ENCODE measurements at places on chromosomes 4 and X. TPM values are rescaled to one million over a fixed set of nuclear protein-coding genes. Genes with fewer than 3 reads are reported as not detected.

DNA sequence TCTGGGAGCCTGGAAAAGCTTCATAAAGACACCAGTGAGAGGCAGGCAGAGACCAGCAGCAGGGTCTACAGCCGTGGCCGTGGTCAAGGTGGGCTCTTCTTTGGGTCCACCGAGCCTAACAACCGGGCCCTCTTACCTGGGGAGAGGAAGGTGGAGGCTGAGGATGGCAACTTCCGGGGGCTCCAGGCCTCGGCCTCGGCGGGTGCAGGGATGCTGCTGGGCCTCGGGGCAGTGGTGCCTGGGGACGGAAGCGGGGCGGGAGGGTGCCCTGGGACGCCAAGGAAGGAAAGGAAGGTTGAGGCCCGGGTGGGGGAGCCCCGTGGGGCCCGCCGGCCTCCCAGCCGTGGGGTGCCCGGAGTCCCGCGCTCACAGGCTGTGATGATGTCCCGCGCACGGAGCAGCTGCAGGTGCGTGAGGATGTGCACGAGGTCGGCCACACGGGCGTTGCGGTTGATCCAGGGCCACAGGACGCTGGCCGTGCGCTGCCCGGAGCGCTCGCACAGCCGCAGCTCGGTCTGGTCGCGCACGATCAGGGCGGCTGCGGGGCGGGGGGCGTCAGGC is 561 bp downstream of the IRAK1 start:
- no peak for DNase-seq
- H3K27ac ChIP-seq, result peak overlapping the region; percentile 75
- H3K4me3 ChIP-seq, result peak overlapping the region; percentile 47
- no peaks in the 10 kb centered on the region for H3K27me3 ChIP-seq
- H3K4me1 ChIP-seq, result no peaks in the 10 kb centered on the region
- H3K36me3 ChIP-seq, result peaks cover 11% of the 10 kb centered on the region

DNA sequence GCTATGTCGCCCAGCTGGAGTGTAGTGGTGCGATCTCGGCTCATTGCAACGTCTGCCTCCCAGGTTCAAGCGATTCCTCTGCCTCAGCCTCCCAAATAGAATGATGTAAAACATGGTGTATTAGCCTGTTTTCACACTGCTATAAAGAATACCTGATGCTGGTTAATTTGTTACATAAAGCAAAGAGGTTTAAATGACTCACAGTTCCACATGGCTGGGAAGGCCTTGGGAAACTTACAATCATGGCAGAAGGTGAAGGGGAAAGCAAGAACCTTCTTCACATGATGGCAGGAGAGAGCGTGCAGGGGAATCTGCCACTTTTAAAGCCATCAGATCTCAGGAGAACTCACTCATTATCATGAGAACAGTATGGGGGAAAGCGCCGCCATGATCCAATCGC is 1191.8 kb downstream of the ARAP2 start:
- no peak for DNase-seq
- no peak overlapping the region for H3K27ac ChIP-seq
- no peak overlapping the region for H3K4me3 ChIP-seq
- H3K36me3 ChIP-seq, result no peaks in the 10 kb centered on the region

GRCh38 chr4:8315435-8316250 is 46.1 kb downstream of the HTRA3 start:
- no peaks in the 10 kb centered on the region for H3K36me3 ChIP-seq
- peak overlapping the region; percentile 39 for H3K27ac ChIP-seq

DNA sequence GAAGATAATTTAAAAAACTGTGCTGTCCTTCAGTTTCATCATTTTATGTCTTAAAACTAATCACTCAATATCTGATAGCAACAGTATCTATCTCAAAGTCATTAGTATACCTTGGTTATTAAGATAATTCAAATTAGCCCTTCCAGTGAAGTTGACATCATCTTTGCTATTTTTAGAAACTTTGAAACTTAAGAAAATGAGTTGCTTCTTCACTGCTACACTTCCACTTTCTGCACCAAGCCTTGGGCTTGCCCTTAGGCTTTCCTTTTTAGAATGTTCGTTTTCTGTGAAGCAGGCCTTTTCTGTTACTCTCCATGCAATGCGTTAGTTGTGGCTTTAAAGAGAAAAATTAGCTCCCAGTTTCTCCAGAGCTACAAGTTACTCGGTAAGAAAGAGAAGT is 4.4 kb upstream of the VAMP7 start:
- no peak overlapping the region for H3K27ac ChIP-seq
- H3K27me3 ChIP-seq, result no peaks in the 10 kb centered on the region
- H3K36me3 ChIP-seq, result no peaks in the 10 kb centered on the region
- no peak for DNase-seq

DNA sequence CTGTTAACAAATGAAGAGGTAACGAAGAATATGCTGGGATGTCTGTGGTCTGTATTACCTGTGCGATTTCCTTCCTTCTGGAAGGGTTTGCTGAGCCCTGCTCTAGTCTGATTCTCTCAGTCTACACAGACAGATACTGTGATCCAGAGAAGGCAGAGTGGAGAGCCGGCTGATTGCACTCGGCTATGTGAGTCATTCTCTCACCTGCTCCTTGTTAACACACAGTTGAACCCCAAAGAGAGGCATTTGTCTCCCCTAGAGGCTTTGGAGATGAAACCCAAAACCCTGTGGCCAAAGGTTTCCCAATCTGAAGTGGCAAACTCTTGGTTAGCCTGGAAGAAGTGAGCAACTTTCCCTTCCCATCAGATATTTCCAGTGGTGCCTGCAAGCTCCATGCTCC is 78.1 kb upstream of the GPC4 start:
- no peaks in the 10 kb centered on the region for H3K36me3 ChIP-seq
- H3K4me3 ChIP-seq, result no peak overlapping the region
- H3K27ac ChIP-seq, result no peak overlapping the region
- H3K27me3 ChIP-seq, result no peaks in the 10 kb centered on the region
- H3K4me1 ChIP-seq, result no peaks in the 10 kb centered on the region

DNA sequence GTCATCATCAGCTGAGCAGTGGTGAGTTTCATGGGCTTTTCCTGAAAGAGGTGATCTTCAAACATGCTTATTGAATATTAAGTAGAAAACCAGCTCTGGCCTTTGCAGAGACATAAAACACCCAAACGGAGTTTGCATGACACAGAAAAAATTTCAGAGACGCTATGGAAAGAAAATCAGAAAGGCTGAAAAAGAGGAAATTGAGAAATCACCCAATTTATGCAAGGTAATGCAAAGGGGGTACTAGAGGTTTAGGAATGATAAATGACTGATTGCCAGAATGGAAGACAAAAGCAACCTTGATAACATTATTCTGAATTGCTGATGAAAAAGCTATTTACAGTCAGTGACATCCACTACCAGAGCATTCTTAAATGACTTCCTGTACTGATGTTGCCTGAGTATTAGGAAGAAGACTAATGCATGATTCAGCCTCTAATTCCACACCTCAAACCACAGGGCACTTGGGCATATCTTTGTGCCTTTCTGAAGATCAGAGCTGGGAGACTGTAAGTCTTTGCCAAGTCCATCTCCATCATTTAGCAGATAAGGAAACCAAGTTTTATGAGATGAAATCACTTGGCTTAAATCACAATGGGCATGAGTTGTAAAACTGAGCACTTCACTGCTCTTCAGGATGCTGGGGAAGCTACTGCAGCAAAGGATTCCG is 565.7 kb downstream of the PPARGC1A start:
- no peak overlapping the region for H3K27ac ChIP-seq
- no peak overlapping the region for H3K4me3 ChIP-seq
- H3K36me3 ChIP-seq, result no peaks in the 10 kb centered on the region
- DNase-seq, result no peak
- H3K27me3 ChIP-seq, result no peaks in the 10 kb centered on the region

GRCh38 chr4:184074677-184075388 is 142.8 kb downstream of the ENPP6 start:
- H3K36me3 ChIP-seq, result no peaks in the 10 kb centered on the region
- H3K27ac ChIP-seq, result no peak overlapping the region
- H3K4me3 ChIP-seq, result no peak overlapping the region
- H3K27me3 ChIP-seq, result no peaks in the 10 kb centered on the region

DNA sequence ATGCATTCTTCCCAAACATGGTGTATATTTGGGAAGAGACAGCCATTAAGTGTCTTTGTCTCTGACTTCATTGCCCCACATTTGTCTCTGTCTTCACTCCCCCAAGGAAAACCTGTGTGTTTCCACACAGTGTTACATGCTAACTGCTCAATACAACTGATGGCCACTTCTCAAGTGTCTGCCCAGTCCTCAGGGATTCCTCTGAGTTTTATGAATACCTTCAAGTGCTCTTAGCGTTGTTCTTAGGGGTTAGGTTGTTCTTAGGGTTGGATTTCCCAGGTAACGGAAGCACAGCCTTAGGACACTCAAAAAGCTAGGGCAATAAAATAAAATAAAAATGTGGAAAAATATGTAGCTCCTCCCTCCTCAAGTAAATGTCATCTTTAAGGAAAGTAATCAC is 64.7 kb upstream of the PLAC8 start:
- no peak for DNase-seq
- H3K27me3 ChIP-seq, result no peaks in the 10 kb centered on the region
- no peaks in the 10 kb centered on the region for H3K36me3 ChIP-seq
- no peak overlapping the region for H3K4me3 ChIP-seq
- H3K27ac ChIP-seq, result no peak overlapping the region

DNA sequence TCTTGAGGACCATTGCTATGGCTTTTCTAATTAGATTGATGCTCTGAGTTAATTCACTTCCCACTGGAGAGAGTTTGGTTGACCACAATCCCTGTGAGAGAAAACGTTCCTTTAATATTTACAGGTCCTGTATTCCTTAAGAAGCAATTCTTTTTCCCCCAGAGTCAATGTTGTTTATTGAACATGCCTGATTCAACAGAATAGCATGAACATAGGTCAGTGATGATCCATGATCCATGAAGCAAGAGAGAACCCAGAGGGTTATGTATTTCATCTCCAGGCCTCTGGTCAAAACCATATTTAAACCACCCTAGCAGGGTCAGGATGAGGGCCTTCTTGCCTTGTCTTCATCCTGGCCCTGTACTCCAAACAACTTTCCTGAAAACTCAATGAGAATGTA is 39.4 kb upstream of the EFHC2 start:
- DNase-seq, result no peak
- H3K27ac ChIP-seq, result no peak overlapping the region
- no peaks in the 10 kb centered on the region for H3K4me1 ChIP-seq

DNA sequence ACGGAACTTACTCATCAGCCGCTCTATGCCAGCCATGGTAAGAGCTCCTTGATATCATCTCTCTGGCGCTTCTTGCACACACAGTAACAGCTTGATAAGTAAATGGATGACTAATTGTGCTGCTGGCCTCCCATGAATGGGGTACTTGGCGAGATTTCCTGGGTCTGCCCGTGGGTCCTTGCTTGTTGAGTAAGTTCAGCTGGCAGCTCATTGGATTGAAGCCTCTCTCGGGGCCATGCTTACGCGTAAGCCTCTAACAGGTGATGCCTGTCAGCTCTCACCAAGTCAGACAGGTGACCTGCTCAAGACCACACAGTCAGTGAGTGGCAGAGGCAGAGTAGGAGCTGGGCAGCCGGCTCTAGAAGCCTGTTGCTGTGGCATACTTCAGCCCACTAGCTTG is 7.7 kb downstream of the NSG1 start:
- no peaks in the 10 kb centered on the region for H3K4me1 ChIP-seq
- DNase-seq, result no peak
- H3K27ac ChIP-seq, result no peak overlapping the region
- no peaks in the 10 kb centered on the region for H3K27me3 ChIP-seq
- H3K36me3 ChIP-seq, result no peaks in the 10 kb centered on the region
- no peak overlapping the region for H3K4me3 ChIP-seq

GRCh38 chr4:42371305-42372252 is 25.7 kb upstream of the SHISA3 start:
- H3K4me1 ChIP-seq, result no peaks in the 10 kb centered on the region
- no peaks in the 10 kb centered on the region for H3K27me3 ChIP-seq
- H3K4me3 ChIP-seq, result no peak overlapping the region
- no peak for DNase-seq

DNA sequence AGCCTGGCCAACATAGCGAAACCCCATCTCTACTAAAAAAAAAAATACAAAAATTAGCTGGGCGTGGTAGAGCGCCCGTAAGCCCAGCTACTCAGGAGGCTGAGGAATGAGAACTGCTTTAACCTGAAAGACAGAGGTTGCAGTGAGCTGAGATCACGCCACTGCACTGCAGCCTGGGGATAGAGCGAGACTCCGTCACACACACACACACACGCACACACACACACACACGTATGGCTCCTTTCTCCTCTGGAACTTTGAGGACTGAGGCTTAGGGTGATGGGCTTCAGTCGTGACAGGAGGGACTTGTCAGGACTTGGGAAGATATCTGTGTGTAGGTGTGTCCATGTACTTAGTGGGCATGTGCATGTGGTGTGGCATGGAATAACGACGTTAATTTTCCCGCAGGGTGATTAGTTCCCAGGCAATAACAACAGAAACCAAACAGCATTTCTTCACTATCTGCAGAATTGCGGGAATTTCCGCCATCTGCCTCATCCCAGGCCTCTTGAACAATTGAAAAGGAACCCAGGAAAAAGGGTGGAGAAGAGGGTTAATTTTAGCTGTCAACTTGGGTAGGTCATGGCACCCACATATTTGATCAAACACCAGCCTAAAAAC is 47.7 kb downstream of the RWDD4 start:
- no peaks in the 10 kb centered on the region for H3K4me1 ChIP-seq
- no peak overlapping the region for H3K4me3 ChIP-seq
- DNase-seq, result no peak
- no peak overlapping the region for H3K27ac ChIP-seq

DNA sequence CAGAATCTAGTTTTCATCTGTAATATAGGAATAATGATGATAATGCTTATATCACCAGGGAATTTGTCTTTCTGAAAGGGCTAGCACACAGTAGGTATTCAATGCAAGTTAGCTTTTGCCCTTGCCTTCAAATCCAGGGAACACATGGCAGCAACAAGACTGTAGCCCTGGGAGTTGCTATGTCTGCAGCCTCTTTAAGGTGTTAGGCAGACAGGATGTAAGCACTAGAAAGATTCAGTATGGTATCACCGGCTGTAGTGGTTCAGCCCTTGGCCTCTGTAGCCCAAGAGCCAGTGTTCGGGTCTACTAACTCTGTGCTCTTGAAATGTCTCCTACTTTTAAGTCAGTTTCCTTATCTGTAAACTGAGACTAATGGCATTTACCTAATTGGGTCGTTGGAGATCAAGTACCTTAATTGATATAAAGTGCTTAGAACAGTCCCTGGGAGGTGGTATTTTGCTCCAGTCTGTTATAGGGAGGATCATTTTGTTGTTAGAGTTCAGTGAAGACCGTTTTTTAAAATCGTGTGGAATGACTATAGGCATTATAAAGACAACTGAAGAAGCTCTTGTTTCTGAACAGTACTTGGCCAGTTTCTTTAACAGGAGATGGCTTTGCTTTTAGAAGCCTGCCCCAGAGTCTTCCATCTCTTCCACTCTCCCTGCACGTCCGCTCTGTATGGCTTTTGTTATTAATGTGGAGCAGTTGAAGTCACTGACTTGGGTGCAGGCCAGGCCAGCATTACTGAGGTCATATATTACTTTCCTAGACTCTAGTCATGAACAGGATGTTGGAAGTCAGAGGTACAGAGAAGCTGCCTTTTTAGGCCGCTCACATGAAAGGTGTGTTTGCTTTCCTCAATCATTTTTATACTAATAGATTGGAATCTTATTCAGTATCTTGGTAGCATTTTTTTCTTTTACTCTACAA is 44.8 kb downstream of the GAB1 start:
- H3K27ac ChIP-seq, result peak overlapping the region; percentile 77
- H3K36me3 ChIP-seq, result no peaks in the 10 kb centered on the region
- H3K4me1 ChIP-seq, result no peaks in the 10 kb centered on the region
- DNase-seq, result peak; percentile 94

Gene NALF2
- total RNA-seq, result 62.7 TPM

Gene PNMA3
- 0.63 TPM for total RNA-seq

Gene MUC7
- not detected for total RNA-seq

Gene KIAA1210
- not detected for total RNA-seq

Gene NDST4
- total RNA-seq, result not detected
